Stimulated activated CD4-positive, alpha-beta T cell treated with anti-CD3 and anti-CD28 coated beads, Interleukin-12 subunit alpha, Interleukin-12 subunit beta, amount 100 ng/mL, for 24 hours (primary cell): ENCODE measurements at places on chromosomes 3 and 15.

- no peak for DNase-seq
Observed at GRCh38 chr15:38208206-38208605, 44.4 kb upstream of the SPRED1 start.

GRCh38 chr3:183375787-183376186 is 52.6 kb downstream of the MCF2L2 start:
- no peak for DNase-seq

DNA sequence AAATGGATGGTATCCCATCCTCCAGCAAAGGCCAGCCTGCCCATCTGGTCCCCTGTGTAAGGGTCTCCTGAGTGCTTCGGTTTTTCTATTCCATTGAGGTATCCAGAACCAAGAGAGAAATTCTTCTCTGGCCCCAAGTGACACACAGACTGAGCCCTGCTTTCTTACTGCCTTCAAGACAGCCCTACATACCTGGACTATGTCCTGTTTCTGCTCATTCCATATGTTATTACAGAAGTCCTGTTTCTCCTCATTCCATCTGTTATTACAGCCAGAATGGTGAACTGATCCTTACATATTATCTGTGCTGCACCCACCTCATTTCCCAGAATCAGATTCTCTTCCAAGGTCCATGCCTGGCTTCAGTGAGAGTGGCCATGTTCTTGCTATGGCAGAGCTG is 115.2 kb downstream of the DCLK3 start:
- DNase-seq, result no peak

DNA sequence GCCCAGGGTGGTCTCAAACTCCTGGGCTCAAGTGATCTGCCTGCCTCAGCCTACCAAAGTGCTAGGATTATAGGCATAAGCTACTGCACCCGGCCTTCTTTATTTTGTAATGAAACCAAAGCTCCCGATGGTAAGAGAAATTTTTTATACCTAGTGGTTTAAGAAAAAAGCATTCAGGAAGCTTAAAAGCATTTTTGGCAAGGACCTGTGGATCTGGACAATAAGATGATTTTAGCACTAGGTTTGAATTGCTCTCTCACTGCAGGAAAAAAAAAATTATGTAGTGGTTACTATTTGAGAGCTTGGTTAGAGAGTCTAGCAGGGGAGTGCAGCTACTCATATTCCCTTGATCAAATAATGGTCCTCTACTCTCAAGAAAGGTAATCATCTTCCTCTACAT is 64.9 kb upstream of the PIK3R4 start:
- no peak for DNase-seq

GRCh38 chr3:141275511-141275910 is 43.9 kb downstream of the PXYLP1 start:
- DNase-seq, result no peak

- no peak for DNase-seq
Observed at GRCh38 chr15:101427606-101428487, 61.7 kb downstream of the PCSK6 start.

DNA sequence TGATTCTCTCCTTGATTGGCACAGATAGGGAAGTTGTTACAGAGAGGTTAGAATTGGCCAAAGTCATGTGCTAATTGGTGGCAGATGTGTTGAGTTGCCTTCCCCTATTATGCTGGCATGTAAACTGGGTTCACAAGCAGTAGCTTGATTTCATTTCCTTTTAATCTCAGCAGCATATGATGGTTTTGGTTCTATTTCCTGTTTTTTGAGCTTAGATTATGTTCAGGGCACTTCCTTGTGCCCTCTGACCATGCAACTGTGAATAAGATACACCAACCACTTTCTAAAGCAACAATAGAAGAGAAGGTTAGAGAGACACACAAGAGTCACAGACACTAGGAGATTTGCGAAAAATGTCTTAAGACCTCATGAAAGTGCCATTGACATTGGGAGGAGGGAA is 16.5 kb downstream of the HPS3 start:
- no peak for DNase-seq

DNA sequence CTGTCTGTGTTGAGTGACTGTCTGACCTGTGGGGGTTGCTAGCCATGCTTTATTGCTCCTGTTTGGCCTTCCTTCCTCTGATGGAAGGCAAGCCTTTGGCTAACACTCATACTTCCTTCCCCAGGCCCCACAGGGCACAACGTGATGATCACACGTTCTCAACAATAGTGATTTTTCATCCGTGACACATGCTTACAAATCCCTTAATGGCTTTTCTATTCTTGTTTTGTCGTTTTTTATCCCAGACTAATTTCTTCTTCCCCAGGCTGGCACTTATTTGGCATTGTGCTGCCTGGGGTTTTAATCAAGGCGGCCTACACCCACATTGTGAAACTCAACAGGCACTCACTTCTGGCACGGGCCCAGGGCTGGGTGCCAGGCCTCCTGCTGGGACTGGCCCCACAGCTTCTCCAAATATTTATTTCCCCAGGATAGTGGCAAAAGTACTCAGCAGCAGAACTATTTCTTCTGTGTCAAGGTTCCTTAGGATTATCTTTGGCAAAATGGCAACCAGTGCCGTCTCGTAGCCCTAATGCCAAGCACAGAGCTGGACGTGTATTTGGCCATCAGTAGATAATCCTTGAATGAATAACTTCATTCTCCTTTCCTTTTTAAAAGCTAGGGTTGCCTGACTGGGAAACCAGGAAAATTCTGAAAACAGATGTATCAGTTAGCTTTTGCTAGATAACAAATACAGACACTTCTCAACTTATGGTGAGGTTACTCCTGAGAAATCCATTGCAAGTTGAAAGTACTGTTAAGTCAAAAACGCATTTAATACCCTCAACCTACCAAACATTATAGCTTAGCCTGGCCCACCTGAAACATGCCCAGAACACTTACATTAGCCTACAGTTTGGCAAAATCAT is 30.6 kb downstream of the CMTM7 start:
- no peak for DNase-seq

DNA sequence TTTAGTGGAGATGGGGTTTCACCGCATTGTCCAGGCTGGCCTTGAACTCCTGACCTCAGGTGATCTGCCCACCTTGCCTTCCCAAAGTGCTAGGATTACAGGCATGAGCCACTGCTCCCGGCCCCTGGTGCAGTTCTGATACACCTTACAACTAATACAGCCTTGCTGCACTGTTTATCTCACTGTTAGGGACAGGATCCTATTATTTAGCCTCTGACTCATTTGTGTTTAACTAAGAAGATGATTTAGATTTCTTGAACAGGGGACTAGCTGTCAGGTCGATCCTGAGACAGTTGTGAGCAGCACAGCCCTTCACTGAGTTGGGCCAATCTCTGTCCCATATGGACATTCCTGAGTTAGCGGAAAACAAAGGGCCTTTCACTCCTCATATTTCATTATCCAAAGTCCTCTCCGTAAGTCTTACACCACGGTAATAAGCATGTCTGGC is 19.2 kb downstream of the GYG1 start:
- no peak for DNase-seq

DNA sequence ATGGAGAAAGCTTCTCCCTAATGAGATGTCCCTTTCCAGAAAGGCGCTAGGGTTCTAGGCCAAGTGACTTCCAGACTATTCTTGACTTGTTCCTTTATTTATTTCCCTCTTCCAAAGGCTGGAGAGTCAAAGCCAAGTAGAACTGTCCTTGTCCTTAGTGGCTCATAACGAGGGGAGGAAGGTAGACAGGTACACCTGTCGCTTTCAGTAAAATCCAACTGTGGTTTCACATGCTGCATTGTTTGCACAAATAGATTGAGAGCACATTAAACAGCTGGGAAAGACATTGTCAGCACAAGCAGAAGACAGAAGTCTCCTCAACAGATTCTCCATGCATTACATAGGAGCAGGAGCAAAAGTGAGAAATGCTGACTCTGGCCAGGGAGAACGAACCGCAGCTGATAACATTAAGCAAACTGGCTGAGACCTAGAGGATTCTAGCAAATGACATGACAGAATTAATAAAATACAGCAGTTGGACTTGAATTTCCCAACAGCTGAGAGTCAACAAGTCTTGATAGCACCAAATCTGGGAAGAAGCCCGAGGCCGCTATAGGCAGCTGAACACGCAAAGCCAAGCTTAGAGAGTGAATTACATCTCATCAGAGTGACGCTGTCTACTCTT is 227.7 kb downstream of the TLE3 start:
- DNase-seq, result no peak

DNA sequence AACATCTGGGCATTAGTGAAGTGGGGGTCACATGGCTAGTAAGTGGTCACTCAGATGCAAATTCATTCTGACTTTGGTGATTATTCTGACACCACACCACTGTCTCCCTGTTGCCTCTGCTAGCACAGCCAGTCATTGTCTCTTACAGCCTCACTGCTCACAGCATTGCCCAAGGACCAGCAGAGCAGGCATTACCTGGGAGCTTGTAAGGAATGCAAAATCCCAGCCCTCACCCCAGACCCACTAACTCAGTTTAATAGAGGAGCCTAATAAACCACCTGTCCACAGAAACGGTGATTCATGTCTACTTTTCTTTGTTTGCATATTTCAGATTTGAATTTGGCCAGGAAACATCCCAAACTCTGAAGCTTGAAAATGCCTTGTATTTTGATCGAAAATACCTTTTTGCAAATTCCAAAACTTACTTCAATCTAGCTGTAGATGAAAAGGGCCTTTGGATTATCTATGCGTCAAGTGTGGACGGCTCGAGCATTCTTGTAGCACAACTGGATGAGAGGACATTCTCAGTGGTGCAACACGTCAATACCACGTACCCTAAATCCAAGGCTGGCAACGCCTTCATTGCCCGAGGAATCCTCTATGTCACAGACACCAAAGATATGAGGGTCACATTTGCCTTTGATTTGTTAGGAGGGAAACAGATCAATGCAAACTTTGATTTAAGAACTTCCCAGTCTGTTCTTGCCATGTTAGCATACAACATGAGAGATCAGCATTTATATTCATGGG is 62.7 kb downstream of the GLDN start:
- no peak for DNase-seq

GRCh38 chr3:189076449-189076848 is 95.3 kb upstream of the TPRG1 start:
- no peak for DNase-seq

DNA sequence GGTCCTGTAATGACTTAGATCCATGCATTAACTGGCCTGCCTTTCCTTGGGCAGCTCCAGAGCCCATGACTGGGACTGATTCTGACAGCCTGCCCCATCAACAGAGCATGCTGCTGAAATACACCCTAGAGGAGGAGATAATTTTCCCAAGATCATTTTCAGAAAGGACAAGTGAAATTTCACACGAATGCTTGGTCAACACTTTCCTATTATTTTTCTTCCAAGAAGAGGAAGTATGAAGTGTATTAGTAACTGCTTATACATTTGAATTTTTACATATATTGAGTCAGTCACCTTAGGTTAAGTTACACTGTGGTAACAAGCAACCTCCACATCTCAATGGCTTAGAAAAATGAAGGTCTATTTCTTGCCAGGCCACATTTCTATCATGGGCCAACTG is 9.7 kb upstream of the NMNAT3 start:
- no peak for DNase-seq

- DNase-seq, result no peak
Observed at GRCh38 chr3:53243165-53243564, 12.7 kb downstream of the TKT start.
